ENCODE measurements at places on chromosomes 5 and 9.

- DNase-seq: no peak
Measured at GRCh38 chr5:172444110-172444510, 10.2 kb downstream of the SH3PXD2B start.

DNA sequence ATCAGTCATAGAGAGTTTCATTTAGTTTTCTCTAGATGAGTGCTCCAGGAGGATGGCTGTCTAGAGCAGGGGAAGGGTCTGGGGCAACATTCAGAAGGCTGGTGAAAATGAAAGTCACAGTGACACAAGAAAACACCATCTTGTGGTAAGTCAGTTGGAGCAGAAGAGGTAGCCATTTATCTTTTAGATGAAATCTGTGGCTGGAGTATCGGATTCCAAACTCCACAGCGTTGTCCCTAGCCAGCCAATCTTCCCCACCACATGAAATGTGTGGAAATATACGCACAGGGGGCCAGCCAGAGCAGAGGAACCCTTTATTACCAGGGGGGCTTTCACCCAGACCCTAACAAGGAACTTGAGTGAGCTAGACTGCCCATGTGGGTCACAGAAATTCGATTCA, 15.9 kb upstream of the TNFAIP8 start:
- DNase-seq: no peak

- no peak for DNase-seq
Measured at GRCh38 chr5:180213657-180214207, 4.7 kb upstream of the RASGEF1C start.

- DNase-seq: no peak
Measured at GRCh38 chr5:80739057-80739456, 84.3 kb upstream of the DHFR start.
